ENCODE measurements at places on chromosomes 16 and 17.

DNA sequence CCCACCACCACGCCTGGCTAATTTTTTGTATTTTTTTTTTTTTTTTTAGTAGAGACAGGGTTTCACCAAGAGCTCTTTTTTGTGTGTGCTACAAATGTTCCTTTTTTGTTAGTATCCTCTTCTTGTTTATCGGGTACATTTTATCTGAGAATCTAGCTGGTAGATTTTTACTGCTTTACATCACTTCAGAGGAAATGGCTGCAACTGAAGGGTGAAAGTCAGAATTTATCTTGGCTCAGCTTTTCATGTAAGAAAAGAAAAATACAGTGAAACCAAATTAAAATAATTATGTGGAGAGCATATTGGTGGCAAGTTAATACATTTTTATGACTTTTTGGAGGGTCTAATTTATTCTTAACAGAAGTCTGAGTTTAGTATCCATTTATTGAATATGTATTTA, 26.0 kb downstream of the CBFB start:
- DNase-seq, result no peak

GRCh38 chr16:4055748-4056147, 60.5 kb downstream of the ADCY9 start:
- no peak for DNase-seq

GRCh38 chr17:29150161-29150560, 30.0 kb downstream of the MYO18A start:
- no peak for DNase-seq

GRCh38 chr16:12964461-12964860, 63.1 kb downstream of the SHISA9 start:
- no peak for DNase-seq

- DNase-seq, result no peak
Measured at GRCh38 chr16:66255647-66256046, 110.8 kb upstream of the CDH5 start.

GRCh38 chr17:17462048-17462824, 14.6 kb upstream of the MED9 start:
- DNase-seq, result no peak

DNA sequence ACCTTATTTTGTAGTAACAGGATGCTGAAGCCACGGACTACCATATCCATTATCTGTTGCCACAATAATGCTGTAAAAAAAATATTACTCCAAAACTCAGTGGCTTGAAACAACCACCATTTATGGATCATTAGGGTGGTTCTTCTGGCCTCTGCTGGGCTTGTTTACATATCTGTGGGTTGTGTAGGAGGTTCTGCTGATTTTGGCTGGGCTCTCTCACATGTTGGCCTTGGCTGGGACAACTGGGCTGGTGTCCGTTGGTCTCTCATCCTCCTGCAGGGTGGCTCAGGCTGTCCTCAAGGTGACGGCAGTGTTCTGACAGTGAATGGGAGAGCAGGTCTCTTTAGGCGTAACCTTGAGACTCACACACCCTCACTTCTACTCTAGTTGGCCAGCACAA, 76.0 kb downstream of the GPR139 start:
- DNase-seq, result no peak

DNA sequence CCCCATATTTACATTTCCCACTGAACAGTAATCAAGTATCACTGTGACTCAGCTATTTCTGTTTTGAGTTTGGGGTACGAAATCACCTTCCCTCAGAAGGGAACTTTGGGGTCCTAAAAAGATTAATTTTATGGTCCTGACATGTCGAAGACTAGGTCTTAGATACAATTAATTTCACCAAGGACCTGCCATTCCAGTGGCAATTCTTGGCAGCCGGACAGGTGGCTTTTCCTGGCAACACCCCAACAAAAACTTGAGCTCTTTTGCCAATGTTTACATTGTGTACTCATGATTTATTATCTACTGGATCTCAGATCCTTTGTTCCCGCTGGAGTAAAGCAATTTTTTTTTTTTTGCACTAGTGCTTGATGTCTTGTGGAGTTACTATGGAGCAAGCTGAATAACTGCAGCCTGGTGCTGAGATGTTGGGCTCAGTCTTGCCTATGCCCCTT, 14.4 kb downstream of the SLFN5 start:
- peak; percentile 52 for DNase-seq

All from lower lobe of right lung (tissue), 2 donors.